Stimulated activated CD8-positive, alpha-beta memory T cell treated with anti-CD3 and anti-CD28 coated beads, Interleukin-4, amount 100 ng/mL, for 4 hours (primary cell): ENCODE measurements at places on chromosomes 7 and 10.

DNA sequence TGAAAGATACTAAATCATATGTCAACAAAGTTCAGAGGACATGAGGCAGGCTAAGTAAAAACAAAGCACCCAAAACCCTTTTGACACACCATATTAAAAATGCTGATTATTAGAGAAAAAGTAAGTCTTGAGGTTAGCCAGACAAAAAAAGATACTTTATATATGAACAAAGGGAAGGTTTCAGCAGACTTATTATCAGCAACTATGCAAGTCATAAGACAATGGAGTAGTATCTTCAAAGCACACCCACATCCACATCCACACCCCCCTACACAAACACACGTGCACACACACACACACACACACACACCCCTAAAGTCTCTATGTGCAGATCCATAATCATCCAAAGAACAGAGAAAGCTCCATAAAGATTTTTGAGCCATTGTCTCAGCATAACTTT, 1373.9 kb upstream of the CELF2 start:
- no peak for DNase-seq

DNA sequence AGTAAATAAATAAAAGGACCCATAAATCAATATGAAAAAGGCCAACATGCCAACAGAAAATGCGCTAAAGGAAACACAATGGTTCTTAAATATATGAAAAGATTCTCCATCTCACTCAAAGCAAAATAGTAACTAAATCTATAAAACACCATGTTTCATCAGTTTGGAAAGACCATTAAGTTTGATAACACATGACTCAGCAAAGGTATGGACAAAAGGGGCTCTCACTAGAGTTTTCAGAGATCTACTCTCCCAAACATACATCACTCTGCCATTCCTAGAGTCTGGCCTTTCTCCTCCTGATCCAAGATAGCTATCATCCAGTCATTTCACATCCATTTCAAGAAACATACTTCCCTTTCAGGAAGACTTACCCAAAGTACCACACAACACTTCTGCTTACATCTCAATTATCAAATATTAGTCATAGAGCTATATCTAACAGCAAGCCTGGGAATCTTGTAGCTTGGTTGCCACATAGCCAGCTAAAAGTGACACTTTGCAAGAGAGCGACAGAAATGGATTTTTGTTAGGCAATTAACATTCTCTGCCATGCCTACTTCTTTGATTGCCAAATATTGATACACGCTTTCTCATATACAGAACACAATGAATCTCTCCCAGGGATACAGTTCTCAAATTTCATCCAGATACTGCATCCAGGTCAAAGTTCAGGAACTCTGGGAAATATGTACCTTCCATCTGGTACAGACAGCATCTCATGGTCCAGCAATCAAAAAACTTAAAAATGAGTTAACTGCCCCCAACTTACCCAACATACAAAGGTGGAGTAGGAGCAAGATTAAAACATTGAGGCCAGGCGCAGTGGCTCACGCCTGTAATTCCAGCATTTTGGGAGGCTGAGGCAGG, 28.8 kb downstream of the TOMM7 start:
- no peak for DNase-seq

GRCh38 chr7:16915405-16915804, 33.6 kb upstream of the AGR3 start:
- DNase-seq = no peak

DNA sequence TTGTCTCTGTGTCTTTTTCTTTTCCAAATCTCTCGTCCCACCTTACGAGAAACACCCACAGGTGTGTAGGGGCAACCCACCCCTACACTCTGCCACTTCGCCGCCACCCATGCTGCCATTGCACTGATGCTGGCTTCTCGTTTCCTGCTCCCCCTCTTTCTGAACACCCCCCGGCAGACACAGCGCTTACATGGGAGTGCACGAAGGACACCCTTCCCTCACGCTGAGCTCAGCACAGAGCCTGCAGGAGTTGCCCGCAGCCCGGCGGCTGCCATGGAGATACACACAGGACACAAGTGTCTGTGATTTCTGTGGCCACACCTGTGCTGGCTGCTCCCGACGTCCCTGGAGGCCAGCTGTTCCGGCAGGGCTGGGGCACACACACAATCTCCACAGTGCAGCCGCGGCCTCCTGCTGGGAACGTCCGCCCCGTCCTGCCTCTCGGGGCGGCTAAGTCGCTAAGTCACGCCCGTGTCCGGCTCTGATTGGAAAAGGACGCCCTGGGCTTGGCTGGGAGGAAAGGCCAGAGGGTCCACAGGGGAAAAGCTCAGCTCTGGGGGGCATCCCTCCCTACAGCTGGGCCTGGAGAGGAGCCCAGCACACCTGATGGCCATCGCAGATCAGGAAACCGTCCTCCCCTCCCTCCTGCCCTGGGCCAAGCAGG, 349.8 kb downstream of the PTPRN2 start:
- DNase-seq = no peak

DNA sequence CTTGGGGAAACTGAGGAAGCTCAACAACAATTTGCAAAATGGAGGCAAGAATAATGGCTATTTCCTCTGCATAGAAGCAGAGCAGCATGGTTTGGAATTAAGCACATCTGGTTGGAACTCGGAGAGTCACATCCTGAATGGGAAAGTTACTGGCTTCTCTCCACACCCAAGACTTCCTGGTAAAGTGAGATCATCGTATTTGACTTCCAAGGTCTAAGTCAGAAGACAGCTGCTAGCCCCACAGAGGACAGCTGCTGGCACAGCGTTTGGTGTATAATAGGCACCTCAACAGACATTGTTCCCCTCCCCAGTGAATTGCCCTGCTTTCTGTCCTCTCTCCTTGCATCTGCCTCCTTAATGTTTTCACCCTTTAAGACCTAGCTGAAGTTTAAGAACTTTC, 37.0 kb upstream of the NRF1 start:
- DNase-seq = no peak

- DNase-seq = no peak
Measured at GRCh38 chr10:47165711-47166404, 134.1 kb upstream of the GDF10 start.

GRCh38 chr7:15174485-15174884, 271.9 kb upstream of the DGKB start:
- DNase-seq = no peak

- no peak for DNase-seq
Measured at GRCh38 chr7:31066516-31067130, 14.5 kb downstream of the ADCYAP1R1 start.

- no peak for DNase-seq
Measured at GRCh38 chr7:22663357-22663718, 63.7 kb upstream of the IL6 start.

DNA sequence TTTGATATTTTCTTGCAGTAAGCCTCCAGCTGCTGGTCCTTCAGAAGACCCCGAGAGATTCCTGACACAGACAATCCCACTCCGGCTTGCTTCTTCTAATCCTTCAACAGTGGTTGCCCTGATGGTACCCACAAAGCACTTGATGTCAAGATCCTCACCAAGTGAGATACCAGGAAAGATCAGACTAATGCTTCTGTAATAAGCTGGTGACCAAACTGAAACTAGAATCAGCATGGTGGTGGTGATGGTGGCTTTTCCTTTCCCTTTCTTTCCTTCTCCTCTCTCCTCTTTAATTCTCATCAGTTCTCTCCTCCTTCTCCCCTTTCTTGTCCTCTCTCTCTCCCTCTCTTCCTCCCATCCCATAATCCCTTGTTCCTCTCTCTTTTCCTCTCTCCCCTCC, 25.8 kb upstream of the CASD1 start:
- DNase-seq = no peak

DNA sequence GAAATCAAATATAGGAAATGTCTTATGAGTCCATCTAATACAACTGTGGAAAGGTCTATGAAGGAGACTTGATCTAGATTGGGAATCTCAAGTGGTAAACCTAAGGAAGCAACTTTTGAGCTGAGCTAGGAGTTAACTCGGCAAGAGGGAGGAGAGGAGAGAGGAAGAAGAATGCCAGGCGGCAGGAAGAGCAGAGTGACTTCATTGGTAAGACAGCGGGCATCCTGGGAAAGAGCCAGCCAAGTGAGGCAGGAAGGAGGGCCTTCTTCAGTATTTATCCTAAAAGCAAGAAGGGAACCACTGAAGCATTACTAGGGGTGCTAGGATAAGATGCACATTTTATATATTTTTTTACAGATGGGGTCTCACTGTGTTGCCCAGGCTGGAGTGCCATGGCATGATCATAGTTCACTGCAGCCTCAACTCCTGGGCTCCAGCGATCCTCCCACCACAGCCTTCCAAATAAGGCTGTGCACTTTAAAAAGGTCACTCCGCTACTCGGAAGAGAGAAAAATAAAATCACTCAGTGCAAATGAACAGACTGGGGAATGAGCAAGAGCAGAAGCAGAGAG, 2.0 kb downstream of the BCL7B start:
- no peak for DNase-seq

GRCh38 chr10:43250615-43251418, 16.0 kb downstream of the RASGEF1A start:
- DNase-seq = no peak

DNA sequence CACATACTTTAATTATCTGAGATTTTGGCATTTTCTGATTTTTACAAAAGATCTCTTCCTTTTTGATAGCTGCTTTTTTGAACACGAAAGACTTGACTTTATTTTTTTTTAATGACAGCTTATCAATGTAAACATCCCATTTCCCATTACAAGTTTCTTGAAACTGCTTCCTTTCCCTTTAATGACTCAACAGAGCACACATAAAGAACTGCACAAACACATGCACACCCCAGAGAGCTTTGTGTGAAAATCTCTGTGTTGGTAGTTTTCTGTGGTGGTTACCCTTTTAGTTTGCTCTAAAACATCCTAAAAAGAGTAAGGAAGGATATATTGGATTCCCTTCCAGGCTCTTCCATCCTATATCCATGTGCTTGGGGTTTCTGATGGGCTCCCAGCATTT, 125.1 kb upstream of the ZNF32 start:
- DNase-seq = no peak

DNA sequence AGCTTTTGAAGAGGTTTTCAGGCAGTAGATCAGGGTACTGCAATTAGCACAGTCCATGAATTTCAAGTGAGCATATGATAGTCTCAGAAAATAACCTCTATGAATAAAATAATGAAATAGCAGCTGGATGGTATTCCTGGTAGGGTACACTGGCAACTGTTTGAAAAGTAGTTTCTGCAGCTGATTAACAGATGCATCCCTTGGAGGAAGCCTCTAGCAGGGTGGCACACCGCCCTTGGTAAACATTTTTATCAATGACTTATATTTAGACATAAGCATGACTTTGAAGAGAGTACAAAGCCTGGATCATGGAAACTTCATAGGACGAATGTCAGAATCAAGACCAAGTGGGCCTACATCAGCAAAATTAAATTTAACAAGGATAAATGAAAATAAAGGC, 26.8 kb downstream of the WNT16 start:
- DNase-seq = no peak

- no peak for DNase-seq
Measured at GRCh38 chr7:22726345-22726906, 574 bp upstream of the IL6 start.

GRCh38 chr7:4266270-4267040, 415.6 kb upstream of the FOXK1 start:
- no peak for DNase-seq

GRCh38 chr10:121154846-121155245, 303.7 kb downstream of the WDR11 start:
- no peak for DNase-seq

DNA sequence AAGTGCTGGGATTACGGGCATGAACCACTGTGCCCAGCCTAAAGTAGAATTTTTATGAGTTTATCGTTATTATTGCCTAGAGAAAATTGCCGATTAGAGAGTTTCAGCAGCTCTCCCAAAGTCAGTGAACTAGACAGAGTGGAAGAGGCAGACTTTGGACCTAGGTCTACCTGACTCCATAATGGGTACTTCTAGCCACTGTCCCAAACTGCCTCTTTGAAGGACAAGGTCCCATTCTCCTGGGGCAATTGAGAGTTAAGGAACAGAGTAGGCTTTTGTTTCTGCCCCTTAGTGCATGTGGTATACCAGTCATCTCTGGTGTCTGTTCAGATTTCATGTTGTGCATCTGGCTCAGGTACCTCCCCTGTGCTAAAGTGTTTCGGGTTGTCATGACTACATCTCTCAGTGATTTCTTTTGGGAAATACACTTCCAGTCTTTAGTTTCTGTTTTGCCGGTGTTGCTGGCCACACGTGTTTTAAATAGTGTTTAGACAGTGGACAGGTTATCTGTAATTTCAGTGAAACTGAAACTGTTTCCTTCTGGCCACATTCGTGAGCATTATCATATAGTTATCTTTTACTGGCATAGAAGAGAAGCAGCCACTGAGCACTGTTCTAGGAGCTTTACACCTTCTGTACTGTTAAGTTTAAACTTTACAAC, 4.7 kb downstream of the TMEM236 start:
- DNase-seq = no peak

- DNase-seq = no peak
Measured at GRCh38 chr10:42937048-42937447, 139.8 kb upstream of the RET start.

GRCh38 chr7:18495412-18496340, at the start of gene HDAC9:
Gene HDAC9 (plus strand): TSS chr7:18495749. CDS start chr7:18496303, 554 bp downstream.
- DNase-seq = no peak

DNA sequence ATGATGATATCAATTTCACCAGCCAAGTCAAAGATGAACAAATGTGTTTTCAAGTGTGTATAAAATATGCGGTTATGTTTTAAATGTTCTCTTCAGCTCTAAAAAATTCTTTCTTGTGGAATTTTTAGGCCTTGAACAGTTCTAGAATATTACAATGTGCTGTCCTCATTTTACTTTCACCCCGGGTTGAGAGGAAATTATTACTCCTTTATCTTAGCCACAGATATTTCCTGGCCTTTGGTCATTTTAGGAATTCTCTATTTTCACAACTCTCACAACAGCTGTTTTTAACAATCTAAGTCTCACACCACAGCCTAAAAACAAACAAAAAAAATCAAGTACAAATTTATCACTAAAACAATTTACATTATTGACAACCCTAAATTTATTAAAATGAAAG, 112.2 kb upstream of the HGF start:
- DNase-seq = no peak

- no peak for DNase-seq
Measured at GRCh38 chr10:75108684-75109458, 2.6 kb upstream of the SAMD8 start.

GRCh38 chr7:24406789-24407299, 122.9 kb downstream of the NPY start:
- DNase-seq = no peak

- DNase-seq = no peak
Measured at GRCh38 chr7:132161533-132161915, 414.7 kb downstream of the PLXNA4 start.

DNA sequence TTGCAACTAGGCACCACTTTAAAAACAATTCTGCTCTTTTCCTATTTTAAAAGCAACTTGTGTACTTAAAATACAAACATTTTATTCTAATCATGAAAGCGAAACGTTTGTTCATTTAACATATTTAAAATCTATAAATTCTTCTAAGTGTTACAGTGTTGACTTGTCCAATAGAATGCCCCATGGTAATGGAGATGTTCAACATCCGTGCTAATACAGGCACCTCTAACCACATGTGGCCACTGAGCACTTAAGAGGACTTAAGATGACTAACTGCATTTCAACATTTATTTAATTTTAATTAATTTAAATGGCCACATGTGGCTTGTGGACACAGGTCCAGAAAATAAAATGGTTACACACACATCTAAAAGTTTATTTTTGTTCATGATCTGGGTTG, 115.1 kb downstream of the TPK1 start:
- DNase-seq = no peak

- DNase-seq = no peak
Measured at GRCh38 chr7:134089446-134089845, 37.7 kb upstream of the LRGUK start.

- no peak for DNase-seq
Measured at GRCh38 chr10:12628153-12628552, 278.8 kb downstream of the CAMK1D start.

- no peak for DNase-seq
Measured at GRCh38 chr10:8095959-8096358, 41.5 kb downstream of the GATA3 start.
